ENCODE measurements at places on chromosomes 2 and 18. TPM values are rescaled to one million over a fixed set of nuclear protein-coding genes. Genes with fewer than 3 reads are reported as not detected.

GRCh38 chr18:36895606-36896005 lies 66.7 kb downstream of the KIAA1328 start:
- DNase-seq: no peak

- DNase-seq: no peak
Measured at GRCh38 chr2:200258081-200258480, 48.4 kb upstream of the SPATS2L start.

- DNase-seq: no peak
Measured at GRCh38 chr2:118577202-118577601, 270.2 kb downstream of the EN1 start.

DNA sequence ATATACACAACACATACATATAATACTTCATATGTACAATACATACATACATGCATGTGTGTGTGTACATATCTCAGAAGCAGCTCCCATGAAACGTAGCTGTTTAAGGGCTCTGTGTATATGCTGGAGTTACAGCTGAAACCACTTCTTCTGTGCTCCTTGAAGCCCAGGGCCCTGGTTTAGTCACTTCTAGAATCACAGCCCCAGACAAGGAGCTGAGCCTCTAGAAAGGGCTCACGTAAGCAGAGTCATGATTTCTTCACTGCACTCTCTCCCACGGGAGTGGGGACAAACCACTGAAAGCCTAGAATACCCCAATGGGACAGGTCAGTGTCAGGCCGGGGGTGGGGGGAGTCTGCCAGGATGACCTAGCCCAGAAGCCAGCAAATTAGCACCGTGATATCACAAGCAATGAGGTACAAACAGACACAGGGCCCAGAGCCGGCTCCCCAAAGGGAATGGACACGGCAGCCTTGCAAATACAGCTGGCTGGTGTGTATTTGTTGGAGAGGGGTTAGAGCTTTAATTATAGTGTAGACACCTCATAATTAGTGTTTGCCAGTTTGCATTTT lies 90.3 kb downstream of the C1QL2 start:
- DNase-seq: peak; percentile 68

GRCh38 chr18:13279181-13280069 lies 60.9 kb downstream of the LDLRAD4 start:
- DNase-seq: no peak

- no peak for DNase-seq
Measured at GRCh38 chr2:12701786-12702167, 15.0 kb upstream of the TRIB2 start.

DNA sequence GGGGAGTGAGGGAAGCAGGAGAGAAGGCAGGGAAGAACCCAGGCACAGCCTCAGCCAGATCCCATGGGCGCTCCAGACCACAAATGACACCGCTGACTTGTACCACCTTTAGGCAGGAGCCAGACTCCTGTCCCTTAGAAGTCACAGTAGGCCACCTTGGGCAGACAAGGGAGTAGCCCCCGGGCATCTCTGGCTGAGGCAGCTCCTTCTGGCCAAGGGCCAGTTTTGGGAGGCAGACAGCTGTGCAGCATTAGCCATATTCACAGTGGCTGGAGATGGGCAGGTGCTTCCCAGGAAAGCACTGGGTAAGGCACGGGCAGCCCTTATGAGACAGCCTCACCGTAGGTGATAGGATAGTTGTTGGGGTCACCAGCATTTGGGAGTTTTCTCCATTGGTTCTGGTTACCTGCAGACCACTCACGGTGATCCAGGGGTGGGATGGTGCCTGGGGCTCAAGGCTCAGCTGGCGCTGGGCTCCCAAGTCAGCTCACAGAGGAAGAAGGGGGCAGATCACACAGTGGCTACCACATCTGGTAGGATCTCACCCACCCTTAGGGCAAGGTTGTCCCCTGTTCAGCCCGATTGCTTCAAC lies 2.1 kb downstream of the ASTL start:
- DNase-seq: no peak

DNA sequence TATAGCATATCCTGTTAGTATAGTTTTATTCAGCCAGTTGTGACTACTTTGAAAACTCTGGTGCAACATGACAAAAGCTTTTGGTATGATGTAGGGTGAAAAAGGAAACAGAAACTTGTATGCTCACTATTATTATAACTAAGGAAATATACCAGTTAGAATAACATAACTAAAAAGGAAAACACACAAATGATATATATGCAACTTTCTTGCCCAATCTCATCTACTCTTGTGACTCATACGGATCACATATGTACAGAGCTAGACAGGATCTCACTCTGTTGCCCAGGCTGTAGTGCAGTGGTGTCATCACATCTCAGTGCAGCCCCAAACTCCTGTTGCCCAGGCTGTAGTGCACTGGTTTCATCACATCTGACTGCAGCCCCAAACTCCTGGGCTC lies 12.4 kb upstream of the TLK1 start:
- DNase-seq: no peak

GRCh38 chr18:65352186-65352585 lies 398.6 kb upstream of the CDH7 start:
- DNase-seq: no peak

DNA sequence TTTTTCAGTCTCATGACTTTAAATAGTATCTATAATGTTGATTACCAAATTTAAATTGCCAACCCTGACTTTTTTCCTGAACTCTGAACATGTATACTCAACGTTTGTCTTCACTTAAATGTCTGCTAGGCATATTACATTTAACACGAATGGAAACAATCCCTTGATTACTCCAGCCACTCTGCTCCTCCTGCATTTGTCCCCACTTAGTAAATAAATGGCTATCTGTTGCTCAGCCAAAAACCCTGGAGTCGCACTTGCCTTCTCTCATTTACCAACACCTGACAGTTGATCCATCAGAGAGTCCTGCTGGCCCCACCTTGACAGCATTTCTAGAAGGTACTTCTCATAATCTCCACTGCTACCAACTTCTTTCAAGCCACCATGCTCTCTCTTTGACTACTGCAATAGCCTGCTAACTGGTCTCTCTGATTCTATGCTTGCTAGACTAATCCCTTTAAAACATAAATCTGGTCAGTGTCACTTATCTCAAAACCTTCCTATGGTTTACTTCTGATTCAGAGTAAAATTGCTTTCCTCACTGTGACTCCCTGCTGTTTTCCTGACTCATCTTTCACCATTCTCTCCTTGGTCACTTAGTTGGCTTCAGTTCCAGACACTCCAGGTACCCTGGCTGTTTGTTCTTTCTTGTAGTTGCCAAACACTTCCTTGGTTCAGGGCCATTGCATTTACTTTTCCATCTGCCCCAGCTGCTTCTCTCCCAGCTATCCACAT lies 31.9 kb downstream of the SPAG16 start:
- no peak for DNase-seq

DNA sequence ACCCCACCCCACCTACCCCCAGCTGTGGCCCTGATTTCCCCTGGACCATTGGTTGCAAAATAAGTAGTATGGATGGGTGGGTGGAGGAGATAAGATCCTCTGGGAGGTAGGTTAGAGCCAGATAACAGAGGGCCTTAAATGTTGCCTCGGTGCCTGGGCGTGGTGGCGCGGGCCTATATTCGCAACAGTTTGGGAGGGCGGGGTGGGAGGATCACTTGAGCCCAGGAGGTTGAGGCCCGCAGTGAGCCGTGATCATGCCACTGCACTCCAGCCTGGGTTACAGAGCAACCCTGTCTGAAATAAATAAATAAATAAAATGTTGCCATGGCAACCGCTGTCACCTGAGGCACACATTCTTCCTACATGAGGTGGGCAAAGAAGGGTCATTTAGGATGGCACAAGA lies 103.3 kb upstream of the GATA6 start:
- no peak for DNase-seq

- DNase-seq: no peak
Measured at GRCh38 chr18:63142594-63143225, 176.9 kb downstream of the BCL2 start.

GRCh38 chr2:70607121-70607561 lies 53.5 kb upstream of the TGFA start:
- no peak for DNase-seq

DNA sequence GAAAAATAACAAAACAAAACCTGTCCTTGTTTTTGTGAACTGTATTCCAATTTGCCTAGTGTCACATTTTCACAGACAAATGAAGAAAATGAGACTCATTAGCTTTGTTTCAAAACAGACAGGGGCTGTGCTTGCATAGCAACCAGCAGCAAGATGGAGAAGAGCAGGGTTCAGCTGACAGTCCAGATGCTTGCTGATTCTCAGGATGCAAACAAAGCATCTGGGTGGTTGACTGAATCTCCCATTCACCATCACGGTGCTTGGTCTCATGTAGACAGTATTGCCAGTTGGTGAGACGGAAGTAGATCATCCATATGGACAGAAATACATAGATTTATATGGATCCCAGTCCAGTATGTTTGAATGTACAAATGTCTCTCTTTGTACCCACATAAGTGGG lies 326.8 kb downstream of the CCDC85A start:
- no peak for DNase-seq

DNA sequence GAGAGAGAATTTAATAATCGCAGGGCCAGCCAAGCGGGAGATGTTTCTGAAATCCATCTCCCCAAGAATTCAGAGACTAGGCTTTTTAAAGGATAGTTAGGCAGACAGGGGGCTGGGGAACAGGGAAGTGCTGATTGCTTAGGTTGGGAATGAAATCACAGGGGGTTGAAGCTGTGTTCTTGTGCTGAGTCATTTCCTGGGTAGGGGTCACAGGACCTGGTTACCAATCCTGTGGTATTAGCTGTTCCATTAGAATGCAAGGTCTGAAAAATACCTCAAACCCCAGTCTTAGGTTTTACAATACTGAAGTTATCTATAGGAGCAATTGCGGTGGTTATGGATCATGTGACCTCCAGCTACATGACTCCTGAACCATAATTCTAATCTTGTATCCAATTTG lies 4.6 kb downstream of the SP140 start:
- DNase-seq: no peak

DNA sequence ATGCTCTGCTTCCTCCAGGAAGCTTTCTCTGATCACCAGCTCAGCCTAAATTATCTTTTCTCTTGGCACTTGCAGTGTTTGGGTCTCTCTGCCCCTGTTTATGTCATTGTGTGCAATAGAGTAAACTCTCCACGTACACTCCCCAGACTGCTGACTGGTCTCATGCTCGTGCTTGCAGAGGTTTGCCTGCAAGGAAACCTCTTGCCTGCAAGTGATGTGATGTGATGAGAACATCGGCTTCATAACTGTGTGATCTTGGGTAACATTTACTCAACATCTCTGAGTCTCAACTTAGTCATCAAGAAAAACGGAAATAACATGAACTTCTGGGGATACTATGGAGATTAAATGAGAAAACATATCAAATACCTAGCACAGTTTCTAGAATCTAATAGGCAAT lies 92.3 kb downstream of the BIN1 start:
- no peak for DNase-seq

GRCh38 chr18:76461692-76462325 lies 33.2 kb downstream of the ZNF516 start:
- no peak for DNase-seq

DNA sequence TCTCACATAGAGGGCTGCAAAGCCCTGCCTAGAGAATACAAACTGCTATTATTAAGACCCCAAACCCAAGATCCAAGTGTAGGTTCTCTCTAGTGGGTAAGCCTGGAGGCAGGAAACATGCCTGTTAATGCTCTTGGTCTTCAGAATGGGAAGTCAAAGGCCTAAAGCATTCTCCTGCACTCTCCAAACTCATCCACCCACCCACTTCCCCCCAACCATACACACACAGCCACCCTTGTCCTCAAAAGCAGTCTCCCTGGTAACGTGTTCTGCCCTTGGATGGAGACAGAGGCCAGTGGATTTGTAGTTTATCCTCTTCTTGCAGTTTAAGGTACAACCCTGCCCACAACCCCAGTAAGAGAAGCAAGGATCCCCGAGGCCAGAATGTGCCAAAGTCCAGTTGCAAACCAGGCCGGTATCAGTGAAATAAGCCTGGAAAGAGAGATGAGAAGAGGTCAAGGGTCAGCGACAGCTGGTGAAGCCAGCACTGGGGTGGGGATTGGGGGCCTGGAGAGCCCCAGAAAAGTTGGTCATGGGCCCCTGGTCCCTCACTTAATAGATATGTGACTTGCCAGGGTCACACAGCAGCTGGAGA lies 23.0 kb downstream of the TMEM247 start:
- DNase-seq: no peak

- DNase-seq: no peak
Measured at GRCh38 chr2:3211256-3212060, 166.2 kb downstream of the EIPR1 start.

DNA sequence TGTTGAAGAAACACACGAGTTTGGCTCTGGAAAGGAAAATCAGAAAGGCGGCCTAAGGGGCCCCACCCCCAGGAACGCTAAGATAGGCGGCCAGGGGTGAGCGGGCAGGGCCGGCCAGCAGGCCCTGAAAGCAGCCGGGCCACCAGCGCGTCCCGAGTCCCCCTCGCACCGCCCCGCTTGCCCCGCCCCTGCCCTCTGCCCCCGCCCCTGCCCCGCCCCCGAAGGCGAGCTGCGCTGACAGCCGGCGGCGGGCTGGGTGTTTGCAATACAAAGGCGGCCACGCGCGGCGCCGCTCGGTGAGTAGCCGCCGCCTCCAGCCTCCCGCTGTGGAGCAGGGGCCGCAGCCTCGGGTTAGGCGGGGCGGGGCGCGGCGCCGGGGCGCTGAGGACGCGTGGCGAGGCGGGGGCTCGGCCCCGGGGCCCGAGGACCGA lies at the start of gene LPIN1:
Gene LPIN1 (plus strand): TSS at position 257 of the 431 bp plus-strand sequence. CDS start 18,910 bp downstream, outside the sequence.
- peak; percentile 96 for DNase-seq

DNA sequence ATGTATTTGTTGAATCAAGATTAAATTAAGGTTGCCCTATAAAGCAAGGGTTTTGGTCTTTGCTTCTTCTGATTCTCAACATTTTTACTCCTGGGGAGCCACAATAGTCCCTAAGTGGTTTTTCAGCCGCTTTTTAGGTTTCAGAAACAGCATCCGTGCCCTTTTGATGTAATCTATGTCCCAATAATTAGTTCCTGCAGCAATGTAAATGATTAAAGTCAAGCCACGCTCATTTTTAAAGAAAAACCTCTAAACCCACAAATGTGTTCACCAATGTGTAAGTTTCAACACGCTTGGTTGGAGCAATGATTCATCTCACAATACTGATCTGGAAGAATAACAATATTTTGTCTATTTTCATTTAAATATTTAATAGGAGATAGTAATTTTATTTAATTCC lies 5.6 kb downstream of the ARL4C start:
- no peak for DNase-seq

Gene PRSS56
- not detected for total RNA-seq

Gene MDH1B
- total RNA-seq: 0.57 TPM

Gene ACADL
- total RNA-seq: 5.0 TPM

Gene TMEM150A
- total RNA-seq: 18.3 TPM

Gene PPP1R1C
- 0.93 TPM for total RNA-seq

Gene STON1
- 47.9 TPM for total RNA-seq

Gene SFXN5
- total RNA-seq: 10.3 TPM

Gene PFN4
- total RNA-seq: 0.67 TPM

Gene KIF5C
- 1.3 TPM for total RNA-seq

Gene DSC1
- total RNA-seq: not detected

Data from posterior vena cava (tissue), 2 donors.